ENCODE measurements at places on chromosomes 1 and 21.

DNA sequence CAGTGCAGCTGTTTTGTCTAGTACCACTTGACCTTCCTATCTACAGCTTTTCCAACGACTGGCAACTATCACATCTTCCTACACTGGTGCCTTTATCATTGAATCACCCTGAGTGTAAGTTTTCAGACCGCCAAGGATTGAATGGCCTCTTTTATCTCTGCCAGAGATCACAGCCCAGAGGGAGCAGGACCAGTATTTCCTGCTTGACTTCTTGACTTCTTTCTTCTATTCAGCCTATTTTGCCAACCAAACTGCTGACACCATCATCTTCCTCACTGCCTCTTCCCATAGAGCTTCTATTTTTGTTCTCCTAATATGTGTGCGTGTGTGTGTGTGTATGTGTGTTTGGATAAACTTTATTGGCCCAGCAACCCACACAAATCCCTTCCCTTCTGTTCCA is 53.8 kb downstream of the SERBP1 start:
- H3K27ac ChIP-seq = no peak overlapping the region
- no peak overlapping the region for H3K4me3 ChIP-seq
- no peak for DNase-seq
- H3K27me3 ChIP-seq = no peaks in the 10 kb centered on the region
- H3K36me3 ChIP-seq = no peaks in the 10 kb centered on the region

GRCh38 chr21:32570456-32570855 is 14.9 kb downstream of the TCP10L start:
- H3K27ac ChIP-seq = no peak overlapping the region
- H3K36me3 ChIP-seq = no peaks in the 10 kb centered on the region
- no peak for DNase-seq
- H3K27me3 ChIP-seq = no peaks in the 10 kb centered on the region
- H3K4me1 ChIP-seq = peaks cover 31% of the 10 kb centered on the region

DNA sequence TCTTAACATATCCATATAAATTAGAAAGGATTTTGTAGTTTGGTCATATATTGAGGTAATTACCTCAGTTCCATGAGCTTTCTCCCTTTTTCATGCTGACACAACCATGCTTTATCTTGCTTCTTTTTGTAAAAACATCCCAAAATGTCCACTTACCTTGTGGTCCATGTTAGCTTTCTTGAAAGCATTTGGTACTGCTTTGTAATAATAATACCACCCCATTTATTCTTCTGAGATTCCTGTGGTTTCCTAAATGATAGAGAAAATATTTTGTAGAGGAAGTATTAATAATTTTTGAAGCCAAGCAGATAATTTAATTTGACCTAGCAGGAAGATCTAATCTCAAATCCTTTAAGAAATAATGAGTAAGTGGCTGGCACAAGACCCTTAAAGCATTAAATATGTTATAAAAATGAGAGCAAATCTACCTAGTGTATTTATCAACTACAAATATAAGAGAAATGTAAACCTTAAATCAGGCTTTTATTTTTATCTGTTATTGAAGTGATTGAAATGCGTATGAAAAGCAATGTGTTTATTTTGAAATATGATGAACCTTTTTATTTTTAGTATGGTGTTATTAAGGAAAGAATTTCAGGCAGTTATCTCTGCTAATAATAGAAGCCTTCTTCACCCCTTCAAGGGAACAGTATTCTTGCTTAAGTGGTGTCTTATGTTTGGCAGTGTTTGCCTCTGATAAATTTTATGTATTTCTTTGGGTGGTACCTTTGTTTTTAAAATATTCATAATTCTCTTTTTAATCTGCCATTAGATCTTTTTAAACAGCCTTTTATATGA is 9.2 kb downstream of the PRKAA2 start:
- no peaks in the 10 kb centered on the region for H3K4me1 ChIP-seq
- no peaks in the 10 kb centered on the region for H3K36me3 ChIP-seq
- H3K27me3 ChIP-seq = no peaks in the 10 kb centered on the region
- H3K4me3 ChIP-seq = no peak overlapping the region
- no peak for DNase-seq

GRCh38 chr1:71031426-71031825 is 16.2 kb downstream of the PTGER3 start:
- no peak overlapping the region for H3K4me3 ChIP-seq
- H3K36me3 ChIP-seq = no peaks in the 10 kb centered on the region
- no peaks in the 10 kb centered on the region for H3K27me3 ChIP-seq
- no peaks in the 10 kb centered on the region for H3K4me1 ChIP-seq

- H3K36me3 ChIP-seq = no peaks in the 10 kb centered on the region
- DNase-seq = no peak
- H3K4me3 ChIP-seq = no peak overlapping the region
- H3K27me3 ChIP-seq = no peaks in the 10 kb centered on the region
- peak overlapping the region; percentile 25 for H3K27ac ChIP-seq
Observed at GRCh38 chr1:33872275-33872674, 8.4 kb downstream of the HMGB4 start.

DNA sequence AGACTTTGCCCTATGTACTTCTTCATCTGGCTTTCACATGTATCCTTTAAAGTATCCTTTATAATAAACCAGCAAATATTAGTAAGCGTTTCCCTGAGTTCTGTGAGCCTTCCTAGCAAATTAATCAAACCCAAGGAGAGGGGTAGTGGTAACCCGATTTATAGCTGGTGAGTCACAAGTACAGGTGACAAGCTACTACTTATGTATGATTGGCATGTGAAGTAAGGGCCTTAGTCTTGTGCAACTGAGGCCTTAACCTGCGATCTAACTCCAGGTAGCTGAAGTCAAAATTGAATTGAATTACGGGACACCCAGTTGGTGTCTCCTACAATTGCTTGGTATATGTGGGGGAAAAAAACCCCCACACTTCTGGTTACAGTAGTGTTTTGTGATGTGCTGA is 26.0 kb downstream of the SLC16A1 start:
- H3K36me3 ChIP-seq = peaks cover 9% of the 10 kb centered on the region
- H3K4me1 ChIP-seq = peaks cover under 1% of the 10 kb centered on the region
- no peak overlapping the region for H3K4me3 ChIP-seq

DNA sequence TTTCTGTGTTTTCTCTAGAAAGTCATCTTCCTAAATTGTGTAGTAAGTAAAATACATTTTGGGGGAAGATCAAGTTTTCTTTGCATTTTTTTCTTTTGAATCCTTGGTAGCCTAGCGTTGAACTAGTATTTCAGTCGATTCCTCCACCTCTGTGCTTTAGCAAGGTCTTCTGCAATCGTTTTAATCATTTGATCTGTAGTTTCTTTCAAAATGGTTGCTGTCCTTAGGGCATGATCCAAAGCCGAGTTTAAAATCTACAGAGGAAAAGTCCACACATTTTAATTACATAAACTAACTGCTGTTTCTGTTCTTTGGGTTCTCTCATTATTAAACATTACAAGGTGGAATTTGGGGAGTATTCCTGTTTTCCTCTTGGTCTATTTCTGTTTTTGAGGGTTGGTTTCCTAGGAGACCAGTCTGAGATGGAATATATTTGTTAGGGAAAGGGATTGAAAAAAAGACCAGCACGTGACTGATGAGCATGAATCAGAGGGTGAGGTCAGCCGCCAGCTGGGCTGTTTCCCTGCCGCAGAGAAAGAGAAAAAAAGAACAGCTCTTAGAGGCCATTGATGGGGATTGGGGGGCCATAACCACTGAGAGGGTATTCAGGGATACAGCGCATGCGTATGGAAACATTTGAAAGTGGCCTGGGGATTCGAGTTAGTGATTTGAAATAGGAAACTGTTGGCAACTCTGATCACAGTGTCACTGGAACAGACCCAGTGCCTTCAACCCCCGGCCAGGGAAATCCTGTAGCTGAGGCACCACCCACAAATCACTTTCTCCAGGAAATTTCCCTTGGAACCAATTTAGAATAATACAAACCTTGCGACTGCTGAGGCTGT is 40.6 kb downstream of the AKNAD1 start:
- peak overlapping the region; percentile 38 for H3K4me3 ChIP-seq
- H3K27ac ChIP-seq = peak overlapping the region; percentile 90
- peaks cover 15% of the 10 kb centered on the region for H3K4me1 ChIP-seq
- DNase-seq = no peak

GRCh38 chr1:5938101-5938646 is 54.1 kb downstream of the NPHP4 start:
- no peak overlapping the region for H3K27ac ChIP-seq
- H3K4me1 ChIP-seq = peaks cover 17% of the 10 kb centered on the region
- no peaks in the 10 kb centered on the region for H3K27me3 ChIP-seq
- H3K36me3 ChIP-seq = peaks cover 38% of the 10 kb centered on the region
- no peak overlapping the region for H3K4me3 ChIP-seq

DNA sequence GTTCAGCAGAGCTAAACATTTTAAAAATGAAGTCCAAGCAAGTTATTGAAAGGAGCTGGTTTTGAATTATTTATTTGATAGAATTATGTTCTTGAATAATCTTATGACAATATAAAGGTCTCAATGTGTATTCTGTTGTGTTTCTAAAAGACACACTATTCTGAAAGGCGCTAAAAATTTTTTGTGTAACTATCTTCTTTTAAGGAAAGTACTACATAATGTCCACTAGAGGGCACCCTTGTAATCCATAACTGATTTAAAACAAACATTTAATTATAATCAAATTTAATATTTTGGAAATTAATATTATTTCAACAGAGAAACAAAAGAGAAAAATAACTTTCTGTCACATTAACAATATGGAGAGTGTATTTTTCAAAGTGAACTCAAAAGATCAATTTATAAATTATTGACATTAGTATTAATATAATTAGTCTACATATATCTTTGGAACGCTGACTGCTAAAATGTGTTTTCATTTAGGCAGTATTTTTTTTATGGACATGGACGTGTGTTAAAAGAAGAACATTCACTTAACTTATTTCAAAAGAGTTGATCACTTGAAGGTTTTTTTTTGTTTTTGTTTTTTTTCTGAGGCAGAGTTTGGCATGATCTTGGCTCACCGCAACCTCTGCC is 248.4 kb downstream of the DENND1B start:
- no peaks in the 10 kb centered on the region for H3K36me3 ChIP-seq
- no peak overlapping the region for H3K4me3 ChIP-seq
- no peak for DNase-seq

DNA sequence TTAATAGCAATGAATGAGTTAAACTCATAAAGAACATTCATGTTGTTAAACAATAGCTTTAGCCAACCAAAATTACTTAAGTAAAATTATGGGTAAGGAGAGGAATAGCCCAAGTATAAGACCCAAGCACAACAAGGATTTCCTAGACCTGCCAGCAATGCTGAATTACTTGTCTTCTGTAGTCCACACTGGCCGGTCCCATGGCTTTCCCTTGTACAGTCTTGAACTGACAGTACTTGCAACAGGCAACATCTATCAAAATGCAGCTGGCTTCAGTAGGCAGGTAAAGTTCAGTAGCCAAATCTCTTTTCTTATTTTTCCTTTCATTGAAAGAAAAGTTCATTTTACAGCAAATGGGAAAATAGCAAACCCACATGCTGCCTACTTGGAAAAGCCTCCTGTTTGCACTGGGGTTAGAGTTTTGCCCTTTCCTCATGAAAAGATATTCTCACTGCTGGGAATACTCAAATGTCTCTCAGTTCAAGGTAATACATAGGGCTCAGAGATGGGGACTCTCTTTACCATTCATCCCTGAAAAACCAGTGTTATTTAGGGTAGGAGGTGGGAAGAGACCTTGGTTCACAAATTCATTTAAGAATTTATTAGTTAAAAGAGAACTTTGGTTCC is 222.8 kb downstream of the TTLL7 start:
- no peaks in the 10 kb centered on the region for H3K4me1 ChIP-seq
- H3K36me3 ChIP-seq = no peaks in the 10 kb centered on the region
- no peaks in the 10 kb centered on the region for H3K27me3 ChIP-seq
- no peak overlapping the region for H3K27ac ChIP-seq

All from esophagus squamous epithelium (tissue), 5 donors.